ENCODE measurements at places on chromosomes 7 and 10.
A peak's percentile ranks its signal among the peaks of the same experiment; 100 is the strongest.

GRCh38 chr10:103480521-103480920 is 1.5 kb upstream of the CALHM3 start:
- DNase-seq: no peak

DNA sequence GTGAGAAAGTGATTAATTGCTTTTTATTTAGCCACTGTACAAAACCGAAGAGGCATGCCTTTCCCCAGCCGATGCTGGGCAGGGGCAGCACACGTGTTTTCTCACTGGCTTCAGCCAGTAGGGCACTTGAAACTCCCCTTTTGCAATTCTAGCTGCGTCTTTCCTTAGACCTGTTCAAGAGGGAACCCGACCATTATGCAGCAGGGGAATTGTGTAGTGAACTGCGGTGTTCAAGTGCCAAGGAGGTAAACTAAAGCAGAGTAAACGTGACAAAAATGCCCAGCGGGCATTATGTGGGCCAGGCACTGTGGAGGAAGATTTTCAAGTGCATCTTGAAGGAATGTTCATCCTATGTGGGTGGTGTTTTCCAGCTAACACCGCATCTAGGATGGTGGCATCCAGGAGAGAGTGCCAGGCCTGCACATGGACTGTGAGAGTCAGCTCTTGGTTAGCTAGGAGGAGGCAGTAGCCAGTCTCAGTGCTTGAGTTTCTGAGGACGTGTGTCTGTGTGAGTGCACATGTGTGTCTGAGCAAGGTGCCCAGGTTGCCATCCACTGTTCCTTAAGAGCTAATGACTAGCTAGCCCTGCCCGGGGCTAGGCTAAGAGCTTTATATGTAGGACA is 3.3 kb downstream of the WIPF3 start:
- no peak for DNase-seq

GRCh38 chr10:103576076-103576471 is 82.6 kb downstream of the NEURL1 start:
- no peak for DNase-seq

GRCh38 chr7:151520419-151521261 is 945 bp upstream of the RHEB start:
- DNase-seq: no peak

GRCh38 chr7:155009570-155010157 is 6.7 kb upstream of the PAXIP1 start:
- DNase-seq: peak; percentile 35

GRCh38 chr7:87413951-87414793 is 61.3 kb downstream of the ABCB4 start:
- DNase-seq: no peak

DNA sequence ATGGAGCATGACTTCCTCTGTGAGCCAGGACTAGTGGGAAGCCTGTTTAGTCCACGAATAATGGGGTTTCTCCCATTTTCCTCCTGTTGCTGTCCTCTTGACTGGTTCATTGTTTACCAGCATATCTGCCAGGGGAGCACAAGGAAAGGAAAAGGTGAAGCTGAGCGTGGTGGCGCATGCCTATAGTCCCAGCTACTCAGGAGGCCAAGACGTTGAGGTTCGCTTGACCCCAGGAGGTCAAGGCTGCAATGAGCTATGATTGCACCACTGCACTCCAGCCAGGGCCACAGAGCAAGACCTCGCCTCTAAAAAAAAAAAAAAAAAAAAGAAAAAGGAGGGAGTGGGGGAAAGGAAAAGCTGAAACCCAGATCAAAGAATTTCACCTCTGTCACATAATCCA is 5.8 kb upstream of the IL2RA start:
- no peak for DNase-seq

DNA sequence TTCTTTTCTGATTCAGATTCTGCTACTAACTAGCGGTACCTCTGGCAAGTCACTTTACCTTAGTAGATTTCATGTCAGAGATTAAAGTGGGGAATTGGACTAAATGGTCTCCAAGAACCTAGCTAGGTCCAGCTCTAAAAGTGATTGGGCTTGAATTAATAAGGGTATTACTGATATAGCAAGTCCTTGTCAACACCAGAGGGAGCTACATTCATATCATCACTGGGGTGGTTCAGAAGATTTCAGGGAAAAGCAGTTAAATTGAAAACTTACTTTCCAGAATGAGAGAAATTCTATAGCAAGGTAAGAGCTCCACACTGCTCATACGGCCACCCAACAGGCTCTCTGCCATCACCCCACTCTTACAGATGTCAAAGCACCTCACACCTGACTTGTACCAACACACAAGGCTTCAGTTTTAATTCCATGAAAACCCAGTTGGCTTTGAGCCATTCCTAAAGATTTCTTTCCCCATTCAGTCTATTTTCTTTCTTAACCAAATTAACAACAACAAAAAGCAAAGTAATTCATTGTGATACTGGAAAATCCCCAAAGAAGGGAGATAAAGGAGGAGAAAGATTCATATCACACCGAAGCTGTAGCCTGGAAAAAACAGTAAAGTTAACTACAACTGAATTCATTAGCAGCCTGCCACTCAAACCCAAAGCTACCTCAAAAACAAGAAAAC is 38.0 kb upstream of the SPOCK2 start:
- peak; percentile 33 for DNase-seq

DNA sequence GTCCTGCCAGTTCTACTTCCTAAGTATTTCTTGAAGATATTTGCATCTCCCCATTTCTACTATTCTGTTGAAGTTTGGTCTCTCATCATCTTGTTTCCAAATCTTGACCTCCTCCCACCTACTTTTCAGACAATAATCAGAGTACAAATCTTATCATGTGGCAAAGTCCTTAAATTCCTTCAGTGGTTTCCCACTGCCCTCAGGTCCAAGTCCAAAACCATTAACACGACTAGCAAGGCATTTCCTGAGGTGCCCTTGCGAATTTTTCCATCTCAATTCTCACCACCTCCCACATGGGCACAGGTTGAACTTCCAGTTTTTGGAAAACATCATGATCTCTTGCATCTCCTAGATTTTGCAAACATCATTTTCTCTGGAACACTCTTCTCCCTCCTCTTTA is 97.2 kb upstream of the CDK1 start:
- no peak for DNase-seq

DNA sequence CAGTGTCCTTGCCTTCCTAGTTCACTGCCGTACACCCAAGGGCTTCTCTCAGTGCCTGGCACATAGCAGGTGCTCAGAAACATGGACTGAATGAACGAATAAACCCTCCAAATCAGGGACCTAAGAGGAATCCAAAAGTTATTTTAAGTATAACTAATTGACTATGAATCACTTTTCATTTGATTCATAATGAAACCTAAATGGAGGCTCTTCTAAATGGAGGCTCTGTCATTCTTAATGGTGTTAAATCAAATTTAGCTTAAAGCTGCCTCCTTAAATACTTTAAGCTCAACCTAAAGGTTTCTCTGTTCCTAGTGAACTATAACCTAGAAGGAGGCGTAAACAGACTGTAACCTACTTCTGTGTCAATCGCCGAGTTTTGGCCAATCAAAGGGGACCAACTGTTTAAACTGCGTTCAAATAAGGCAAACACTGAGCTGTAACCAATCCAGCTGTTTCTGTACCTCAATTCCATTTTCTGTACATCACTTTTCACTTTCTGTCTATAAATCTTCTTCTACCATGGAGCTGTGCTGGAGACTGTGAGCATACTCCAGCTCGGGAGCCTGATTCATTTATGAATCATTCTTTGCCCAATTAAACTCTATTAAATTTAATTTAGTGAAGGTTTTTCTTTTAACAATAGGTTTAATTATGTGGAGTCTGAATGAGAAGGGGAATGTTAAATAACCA is 11.0 kb downstream of the PYROXD2 start:
- no peak for DNase-seq

DNA sequence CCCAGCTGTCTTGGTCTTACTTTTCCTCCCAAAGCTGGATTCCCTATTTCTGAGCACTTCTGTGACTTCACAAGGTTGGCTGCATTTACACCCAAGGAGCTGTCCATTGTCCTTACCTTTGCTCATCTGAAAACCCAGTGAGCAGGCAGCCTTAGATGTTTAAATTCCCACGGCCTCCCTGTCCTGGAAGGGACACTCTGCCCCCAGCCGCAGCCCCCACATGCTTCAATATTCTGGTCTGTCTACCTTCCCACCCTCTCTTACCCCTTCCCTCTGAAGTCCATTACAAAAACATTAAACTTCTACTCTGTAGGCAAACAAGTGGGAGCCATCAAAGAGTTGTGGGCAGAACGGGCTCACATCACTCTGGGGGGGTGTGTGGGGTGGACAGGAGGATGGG is 73.8 kb upstream of the EFCAB10 start:
- no peak for DNase-seq

DNA sequence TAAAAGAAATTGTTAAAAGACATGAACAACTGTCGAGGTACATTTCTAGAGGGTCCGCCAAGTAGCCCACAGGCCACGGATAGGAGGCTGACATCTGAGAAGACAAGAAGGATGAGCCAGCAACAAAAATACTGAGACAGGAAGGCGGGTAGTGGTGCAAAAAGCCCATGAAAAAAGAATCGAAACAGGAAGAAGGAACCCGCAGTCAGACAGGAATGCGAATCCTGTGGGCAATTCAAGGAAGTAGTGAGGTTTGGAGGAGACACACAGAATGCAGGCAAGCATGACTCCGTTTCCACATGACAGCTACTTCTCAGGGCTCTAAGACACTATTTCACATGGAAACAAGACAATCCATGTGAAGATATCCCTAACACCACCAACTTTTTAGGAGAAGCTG is 125.2 kb downstream of the DOCK4 start:
- no peak for DNase-seq

DNA sequence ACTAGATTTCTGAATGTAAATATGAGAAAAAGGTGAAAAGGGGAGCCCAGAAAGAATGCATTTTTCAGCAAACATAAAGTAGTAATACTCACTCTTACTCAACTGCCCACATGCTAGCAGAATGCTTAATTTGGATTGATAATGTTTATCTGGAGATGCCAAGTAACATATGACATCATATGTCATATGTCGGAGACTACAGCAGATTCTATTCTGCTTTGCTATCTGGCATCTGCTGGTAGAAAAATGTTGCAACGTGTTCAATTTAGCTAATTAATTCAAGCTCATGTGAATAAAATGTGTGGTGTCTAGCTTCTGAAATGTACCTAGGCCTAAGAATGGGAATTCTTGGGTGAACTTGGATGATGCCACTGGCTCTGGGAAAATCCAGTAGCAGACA is 4.5 kb downstream of the BBIP1 start:
- DNase-seq: no peak
